Pulmonary artery endothelial cell (primary cell): ENCODE measurements at places on chromosomes 3 and 15. TPM values are rescaled to one million over a fixed set of nuclear protein-coding genes. Genes with fewer than 3 reads are reported as not detected.

The GNAT1 gene
- total RNA-seq = under 0.01 TPM in 1 of 2 replicates, not detected in the other

The FGF12 gene
- 1.3 and 1.8 TPM in 2 replicates for total RNA-seq

The TIPIN gene
- 14.0 and 17.6 TPM in 2 replicates for total RNA-seq

The DAPK2 gene
- total RNA-seq = 3.2 and 5.3 TPM in 2 replicates

The TM6SF1 gene
- total RNA-seq = 35.1 and 46.6 TPM in 2 replicates

The DOCK3 gene
- total RNA-seq = under 0.01 and 0.04 TPM in 2 replicates

The ATP13A4 gene
- 0.07 TPM in 2 replicates for total RNA-seq

The TTLL13 gene
- total RNA-seq = 0.04 TPM in 1 of 2 replicates, not detected in the other

The PRRT3 gene
- total RNA-seq = 0.88 and 1.1 TPM in 2 replicates

The NEK10 gene
- total RNA-seq = 4.7 and 5.6 TPM in 2 replicates

The SPESP1 gene
- total RNA-seq = 3.3 and 4.0 TPM in 2 replicates

The ACTL6A gene
- 67.1 and 86.5 TPM in 2 replicates for total RNA-seq

The KIF23 gene
- 32.8 and 53.8 TPM in 2 replicates for total RNA-seq

The WDR93 gene
- total RNA-seq = under 0.01 and 0.07 TPM in 2 replicates

The TMEM108 gene
- 0.14 and 0.40 TPM in 2 replicates for total RNA-seq

The SETD2 gene
- total RNA-seq = 24.7 and 30.7 TPM in 2 replicates

The EPHB3 gene
- not detected in 2 replicates for total RNA-seq

The APBA2 gene
- 42.1 and 44.5 TPM in 2 replicates for total RNA-seq

The SLC25A38 gene
- total RNA-seq = 15.8 and 17.0 TPM in 2 replicates

The CCDC191 gene
- total RNA-seq = 1.3 TPM in 2 replicates

The TRAIP gene
- 4.4 and 5.1 TPM in 2 replicates for total RNA-seq

The ASB14 gene
- total RNA-seq = under 0.01 TPM in 1 of 2 replicates, not detected in the other

The ARL14 gene
- not detected in 2 replicates for total RNA-seq

The HRH1 gene
- total RNA-seq = 14.6 and 26.5 TPM in 2 replicates

The CCDC54 gene
- not detected in 2 replicates for total RNA-seq

The SOX2 gene
- total RNA-seq = not detected in 2 replicates

The SENP8 gene
- total RNA-seq = 1.3 and 2.2 TPM in 2 replicates

The NAALADL2 gene
- 1.8 and 3.4 TPM in 2 replicates for total RNA-seq

The RTP3 gene
- total RNA-seq = 0.07 TPM in 1 of 2 replicates, not detected in the other

The RASGRF1 gene
- total RNA-seq = not detected in 2 replicates

The FOXL2 gene
- 0.07 TPM in 2 replicates for total RNA-seq

The FAH gene
- total RNA-seq = 22.2 and 27.6 TPM in 2 replicates

The SI gene
- total RNA-seq = not detected in 2 replicates

The GOLGA8T gene
- total RNA-seq = 0.07 and 0.20 TPM in 2 replicates

The CCR4 gene
- 0.21 TPM in 1 of 2 replicates, not detected in the other for total RNA-seq

The TMC3 gene
- not detected in 2 replicates for total RNA-seq

The DISP2 gene
- 0.04 and 0.07 TPM in 2 replicates for total RNA-seq

The IGDCC3 gene
- not detected in 2 replicates for total RNA-seq

The GASK1A gene
- total RNA-seq = under 0.01 and 0.04 TPM in 2 replicates

The GP5 gene
- 0.07 TPM in 2 replicates for total RNA-seq

The BNC1 gene
- total RNA-seq = 14.2 and 25.0 TPM in 2 replicates
